ENCODE measurements at places on chromosomes 12 and 14. TPM values are rescaled to one million over a fixed set of nuclear protein-coding genes. Genes with fewer than 3 reads are reported as not detected.

DNA sequence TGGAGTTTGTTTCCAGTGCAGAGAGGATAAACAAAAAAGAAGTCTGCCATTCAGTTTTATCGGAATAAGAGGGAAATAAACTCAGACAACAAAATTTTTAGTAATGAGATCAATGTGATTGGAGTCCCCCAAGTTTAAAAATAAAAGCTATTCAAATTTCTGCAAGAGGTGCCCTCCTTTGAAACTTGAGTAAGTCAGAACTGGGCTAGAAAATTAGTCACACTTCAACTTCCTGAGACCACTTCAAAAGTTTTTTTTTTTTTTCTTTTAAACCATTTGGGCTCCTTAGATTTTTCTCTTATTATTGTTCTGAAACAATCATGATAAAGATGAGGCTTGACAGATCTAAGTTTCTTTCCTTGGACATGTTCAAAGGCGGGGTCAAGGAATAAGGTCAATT is 3.2 kb downstream of the DACT1 start:
- DNase-seq, result no peak
- H3K4me3 ChIP-seq, result no peak overlapping the region
- H3K27me3 ChIP-seq, result no peaks in the 10 kb centered on the region
- no peak overlapping the region for H3K27ac ChIP-seq

GRCh38 chr14:102394717-102395375 is 32.1 kb downstream of the TECPR2 start:
- no peak overlapping the region for H3K27ac ChIP-seq
- H3K4me3 ChIP-seq, result no peak overlapping the region
- H3K36me3 ChIP-seq, result no peaks in the 10 kb centered on the region

TSFM gene
- 15.5 TPM for total RNA-seq

GRCh38 chr14:104196461-104197140 is 58.2 kb downstream of the KIF26A start:
- H3K36me3 ChIP-seq, result no peaks in the 10 kb centered on the region
- H3K27me3 ChIP-seq, result no peaks in the 10 kb centered on the region
- H3K4me1 ChIP-seq, result no peaks in the 10 kb centered on the region
- H3K27ac ChIP-seq, result no peak overlapping the region

KRT4 gene
- under 0.01 TPM for total RNA-seq

GRCh38 chr12:778615-779014 is 26.2 kb downstream of the WNK1 start:
- H3K4me1 ChIP-seq, result peaks cover 11% of the 10 kb centered on the region
- no peak overlapping the region for H3K27ac ChIP-seq
- no peak overlapping the region for H3K4me3 ChIP-seq
- H3K36me3 ChIP-seq, result no peaks in the 10 kb centered on the region
- no peak for DNase-seq
- H3K27me3 ChIP-seq, result no peaks in the 10 kb centered on the region

CSRP2 gene
- total RNA-seq, result 36.7 TPM

DNAJC22 gene
- 4.6 TPM for total RNA-seq

DNA sequence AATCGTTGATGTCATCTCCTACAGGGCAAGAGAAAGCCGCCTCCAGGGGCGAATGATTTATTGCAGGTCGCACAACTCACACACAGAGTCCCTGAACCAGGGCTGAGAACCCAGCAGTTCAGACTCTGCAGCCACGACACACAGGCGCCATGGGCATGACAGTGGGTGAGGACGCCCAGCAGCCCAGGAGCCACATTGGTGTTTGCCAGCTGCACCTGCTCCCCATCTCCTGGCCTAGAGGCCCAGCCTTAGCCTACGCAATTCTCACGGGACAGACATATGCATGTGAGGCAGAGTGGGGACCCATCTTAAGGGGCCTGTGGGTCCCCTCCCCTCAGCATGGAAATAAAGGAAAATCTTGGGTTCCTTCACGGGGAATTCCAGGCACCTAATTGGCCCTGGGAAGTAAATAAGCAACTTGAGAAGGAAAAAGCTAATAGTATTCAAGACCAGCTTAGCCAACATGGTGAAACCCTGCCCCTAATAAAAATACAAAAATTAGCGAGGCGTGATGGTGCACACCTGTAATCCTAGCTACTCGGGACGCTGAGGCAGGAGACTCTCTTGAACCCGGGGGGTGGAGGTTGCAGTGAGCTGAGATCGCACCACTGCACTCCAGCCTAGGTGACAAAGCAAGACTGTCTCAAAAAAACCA is 69.3 kb downstream of the RIMBP2 start:
- no peak overlapping the region for H3K4me3 ChIP-seq
- no peak for DNase-seq
- no peak overlapping the region for H3K27ac ChIP-seq
- no peaks in the 10 kb centered on the region for H3K27me3 ChIP-seq

All from fibroblast of lung (primary cell).